NCI-H526 (cell line): ENCODE measurements at places on chromosomes 1 and 21.

DNA sequence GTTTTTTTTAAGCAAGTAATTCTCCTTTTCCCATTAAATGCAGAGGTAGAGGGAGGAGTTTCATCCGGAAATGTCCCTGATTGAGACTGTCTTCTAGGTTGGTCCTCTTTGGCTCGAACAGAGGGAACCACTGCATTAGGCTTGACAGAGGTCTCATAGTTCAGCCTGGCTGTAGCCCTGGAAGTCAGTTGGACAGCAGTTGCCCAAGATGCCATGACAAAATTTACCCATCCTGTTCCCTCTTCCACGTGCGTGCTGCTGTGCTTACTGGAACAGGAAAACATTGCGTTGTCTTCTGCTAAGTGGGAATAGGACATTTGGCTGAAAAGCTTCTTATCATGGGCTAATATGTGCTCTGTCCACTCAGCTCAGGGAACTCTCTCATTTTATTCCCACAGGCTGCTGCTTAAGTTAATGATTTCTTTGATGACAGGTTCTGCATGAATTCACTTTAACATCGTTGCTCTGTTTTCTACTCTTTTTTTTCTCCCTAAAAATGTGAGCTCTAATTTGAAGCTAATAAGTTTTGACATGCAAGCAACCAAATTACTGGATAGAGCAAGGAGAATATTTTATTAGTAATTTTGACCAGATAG is 18.0 kb downstream of the KCNK1 start:
- DNase-seq, result no peak

DNA sequence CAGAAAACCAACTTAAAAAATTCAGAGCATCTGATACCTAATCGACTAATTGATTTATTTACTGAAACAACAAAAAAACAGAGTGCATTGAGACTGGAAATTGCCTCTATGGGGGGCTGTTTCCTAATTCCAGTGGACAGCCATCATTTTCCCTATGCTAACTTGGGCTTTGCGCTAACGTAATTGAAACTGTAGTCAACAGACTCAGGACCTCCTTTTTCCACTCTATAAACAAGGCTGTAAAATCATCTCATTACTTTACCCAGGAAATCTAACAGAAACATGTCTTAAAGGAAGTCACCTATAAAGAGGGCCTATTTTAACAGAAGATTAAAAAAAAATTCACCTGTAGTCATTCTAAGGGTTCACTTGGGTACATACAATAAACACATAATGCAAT is 2.1 kb downstream of the ERG start:
- DNase-seq, result no peak

DNA sequence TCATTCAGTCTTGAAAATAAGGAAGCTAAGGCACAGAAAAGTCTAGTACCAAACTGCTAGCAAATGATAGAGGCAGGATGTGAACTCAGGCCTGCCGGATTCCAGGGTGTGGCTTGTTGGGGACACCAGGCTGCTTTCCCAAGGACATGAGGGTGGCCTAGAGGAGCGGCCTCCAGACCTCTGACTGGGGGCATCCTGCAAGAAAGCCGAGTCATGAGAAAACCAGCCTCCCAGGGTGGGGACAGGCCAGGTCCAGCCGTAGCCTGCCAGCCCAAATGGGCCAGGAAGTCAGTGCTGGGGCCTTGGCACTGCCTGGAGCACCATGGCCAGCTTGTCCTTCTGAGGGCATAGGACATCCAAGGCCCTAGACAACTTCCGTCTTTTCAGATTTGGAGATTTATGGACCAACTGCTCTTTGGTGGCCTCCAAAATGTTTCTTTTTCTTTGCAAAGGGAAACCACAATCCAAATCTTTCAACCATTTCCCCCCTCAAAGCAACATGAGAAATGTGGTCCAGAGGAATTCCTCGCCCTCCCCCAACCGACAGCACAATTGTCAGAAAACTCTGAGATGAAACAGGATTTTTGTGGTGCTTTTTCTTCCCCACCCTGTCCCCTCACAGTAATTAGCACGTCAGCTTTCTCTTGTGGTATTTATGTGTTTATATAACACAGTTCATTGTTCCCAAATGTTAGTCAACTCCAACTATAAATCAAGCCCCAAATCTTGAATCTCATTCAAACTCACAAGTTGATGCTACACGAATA is 212.3 kb downstream of the KAZN start:
- no peak for DNase-seq

DNA sequence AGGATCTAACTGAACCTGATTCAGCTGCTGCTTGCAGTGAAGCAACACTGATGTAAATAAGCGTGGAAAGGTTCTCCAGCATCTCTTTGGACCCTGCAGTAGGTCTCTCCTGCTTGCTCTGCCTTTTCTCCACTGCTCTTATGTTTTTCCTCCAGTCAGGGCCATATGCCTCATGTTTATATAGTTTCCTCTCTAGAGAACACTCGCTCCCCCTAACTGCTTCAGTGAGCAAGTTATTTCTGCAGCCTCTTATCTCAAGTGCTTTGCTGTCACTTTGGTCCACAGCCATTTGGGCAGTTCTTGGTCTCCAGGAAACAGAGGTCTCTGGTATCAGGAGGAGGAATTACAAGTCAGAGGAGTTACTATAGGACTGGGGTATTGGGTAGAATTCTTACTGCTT is 5.3 kb downstream of the PRUNE1 start:
- DNase-seq, result no peak
